ENCODE measurements at places on chromosomes 4 and X.

DNA sequence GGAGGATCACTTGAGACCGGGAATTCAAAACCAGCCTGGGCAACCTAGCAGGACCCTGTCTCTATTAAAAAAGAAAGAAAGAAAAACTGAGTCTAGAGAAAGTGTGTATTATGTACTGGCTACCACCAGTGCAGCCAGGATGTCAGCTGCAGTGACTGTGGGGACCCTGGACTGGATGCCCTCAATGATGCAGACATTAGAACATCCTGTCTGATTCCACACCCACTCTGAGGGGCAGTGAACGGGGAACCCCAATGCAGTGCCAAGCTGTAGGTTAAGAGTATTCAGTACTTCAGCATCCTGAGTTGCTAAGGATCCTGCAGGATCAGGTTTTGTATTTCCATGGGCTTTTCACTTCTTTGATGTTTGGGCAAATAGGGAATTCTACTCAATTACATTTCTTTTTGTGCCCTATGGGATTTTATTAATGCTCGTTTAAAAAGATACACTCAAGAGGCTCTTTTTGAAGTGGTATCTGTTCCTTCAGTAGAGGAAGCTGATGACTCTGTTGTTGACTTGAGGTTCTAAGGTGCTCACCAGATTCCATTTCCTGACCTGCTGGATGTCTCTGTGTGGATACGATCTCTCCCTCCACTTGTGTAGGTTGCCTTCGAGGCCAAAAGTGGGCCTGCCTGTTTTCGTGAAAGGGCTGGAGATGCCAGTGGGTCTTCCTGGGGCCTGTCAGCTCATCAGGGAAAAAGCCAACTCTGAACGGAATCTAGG, 85.9 kb upstream of the CLCN4 start:
- DNase-seq, result no peak

- DNase-seq, result no peak
Observed at GRCh38 chr4:169941141-169941540, 85.1 kb downstream of the MFAP3L start.

DNA sequence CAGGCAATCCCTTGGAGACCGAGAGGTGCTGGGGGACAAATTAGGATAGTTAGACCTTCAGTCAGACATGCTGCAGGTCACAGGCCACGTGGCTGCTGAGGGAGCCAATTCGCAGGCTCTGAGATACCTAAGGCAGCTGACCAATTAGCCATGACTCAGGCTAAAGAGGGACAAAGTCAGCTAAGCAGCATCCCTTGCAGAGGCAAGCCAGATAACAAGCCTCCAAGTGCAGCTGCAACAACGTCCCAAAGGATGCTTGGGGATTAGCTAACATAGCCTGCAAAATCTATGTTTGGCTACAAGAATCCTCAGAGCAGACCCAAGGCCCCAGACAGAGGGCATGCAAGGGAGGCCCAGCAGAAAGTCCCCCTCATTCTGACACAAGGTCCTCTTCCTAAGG, 93.5 kb downstream of the SEL1L3 start:
- DNase-seq, result peak; percentile 43

GRCh38 chr4:98528882-98529281, 129.5 kb downstream of the TSPAN5 start:
- DNase-seq, result no peak

- no peak for DNase-seq
Observed at GRCh38 chrX:12741416-12741815, 49.8 kb upstream of the PRPS2 start.

- no peak for DNase-seq
Observed at GRCh38 chrX:135009057-135009610, 13.2 kb downstream of the RTL8B start.

DNA sequence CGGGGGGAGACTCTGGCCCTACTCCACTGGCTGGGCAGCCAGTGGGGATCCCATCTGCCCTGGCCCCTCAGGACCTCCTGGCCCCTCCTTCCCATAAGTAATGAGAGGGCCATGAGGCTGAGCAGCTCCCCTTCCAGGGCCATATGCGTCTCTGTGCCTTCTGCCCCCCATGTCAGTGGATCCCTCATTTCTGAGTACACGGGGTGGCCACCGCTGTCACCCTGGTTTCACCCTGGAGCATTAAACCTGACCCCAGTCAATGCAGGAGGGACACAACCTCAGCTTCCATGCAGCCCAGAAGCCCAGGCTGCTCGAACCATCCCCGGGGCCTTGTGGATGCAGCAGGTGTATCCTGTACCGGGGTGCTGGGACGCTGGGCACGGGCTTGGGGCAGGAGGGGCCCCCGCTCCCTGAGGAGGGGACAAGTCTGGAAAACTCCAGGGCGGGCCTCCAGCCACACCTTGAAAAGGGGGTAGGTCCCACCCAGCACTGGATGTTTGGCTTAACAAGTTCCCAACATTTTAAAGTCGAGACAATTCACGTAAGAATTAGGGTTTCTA, 24.2 kb downstream of the ATP5ME start:
- DNase-seq, result no peak

GRCh38 chr4:48499551-48500066, 9.6 kb downstream of the ZAR1 start:
- no peak for DNase-seq

GRCh38 chr4:123363729-123364128, 32.9 kb upstream of the SPRY1 start:
- DNase-seq, result no peak

GRCh38 chrX:139762400-139763183, 54.6 kb upstream of the MCF2 start:
- no peak for DNase-seq

- DNase-seq, result no peak
Observed at GRCh38 chrX:27735914-27736313, 71.9 kb upstream of the MAGEB10 start.

- no peak for DNase-seq
Observed at GRCh38 chr4:79623021-79623870, 215.2 kb upstream of the GK2 start.

DNA sequence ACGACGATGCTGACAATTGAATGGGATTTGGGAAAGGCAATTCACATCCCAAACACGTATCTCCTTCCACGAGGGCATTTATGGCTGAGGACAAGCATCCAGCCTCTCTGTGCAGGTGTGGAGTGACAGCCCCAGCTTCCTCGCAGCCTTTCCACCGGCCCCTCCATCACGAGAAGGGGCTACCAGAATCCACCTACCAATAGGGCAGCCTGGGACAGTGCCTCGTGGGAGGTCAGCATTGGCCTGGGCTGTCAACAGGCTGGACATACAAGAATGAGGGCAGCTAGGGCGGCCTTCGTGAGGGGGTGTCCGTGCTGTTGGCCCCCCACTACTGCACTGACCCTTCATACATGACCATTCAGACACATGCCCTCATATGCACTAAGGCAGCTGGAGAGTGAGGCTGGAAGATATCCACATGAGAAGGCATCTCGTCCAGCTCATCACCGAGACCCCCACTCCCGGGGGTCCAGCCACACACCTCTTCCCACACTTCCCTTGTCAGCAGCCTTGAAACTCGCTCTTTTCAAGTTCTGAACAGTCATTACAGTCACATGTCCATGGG, 81.0 kb upstream of the ADRA2C start:
- no peak for DNase-seq

GRCh38 chr4:151658959-151659600, 101.7 kb downstream of the GATB start:
- peak; percentile 82 for DNase-seq

DNA sequence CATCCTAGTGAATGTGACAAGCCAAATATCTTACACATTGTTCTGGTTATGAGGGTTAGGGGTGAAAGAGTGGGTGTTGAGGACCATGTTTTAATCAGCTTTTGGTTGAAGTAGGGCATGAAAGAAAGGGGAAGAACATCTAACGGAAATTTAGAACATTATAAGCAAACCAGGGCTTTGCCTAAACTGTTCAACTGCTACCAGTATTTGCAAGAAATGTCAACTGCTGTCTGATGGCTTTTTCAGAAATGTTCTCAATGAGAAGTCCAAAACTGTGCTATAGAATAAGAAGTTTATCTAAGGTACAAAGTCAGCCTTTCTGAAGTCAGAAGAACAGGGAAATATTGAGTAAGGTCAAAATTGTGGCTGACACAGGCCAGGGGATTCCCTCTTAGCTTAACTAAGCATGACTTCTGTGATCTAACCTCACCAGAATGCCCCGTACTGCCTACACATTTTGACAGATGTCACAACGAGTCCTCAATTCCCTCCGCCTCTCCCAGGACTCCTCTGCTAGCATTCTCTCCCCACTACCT, 67.1 kb downstream of the DTHD1 start:
- DNase-seq, result no peak

GRCh38 chr4:48841045-48841827, 10.3 kb downstream of the OCIAD1 start:
- DNase-seq, result no peak

- peak; percentile 25 for DNase-seq
Observed at GRCh38 chr4:83876047-83876446, 340.1 kb downstream of the GPAT3 start.

DNA sequence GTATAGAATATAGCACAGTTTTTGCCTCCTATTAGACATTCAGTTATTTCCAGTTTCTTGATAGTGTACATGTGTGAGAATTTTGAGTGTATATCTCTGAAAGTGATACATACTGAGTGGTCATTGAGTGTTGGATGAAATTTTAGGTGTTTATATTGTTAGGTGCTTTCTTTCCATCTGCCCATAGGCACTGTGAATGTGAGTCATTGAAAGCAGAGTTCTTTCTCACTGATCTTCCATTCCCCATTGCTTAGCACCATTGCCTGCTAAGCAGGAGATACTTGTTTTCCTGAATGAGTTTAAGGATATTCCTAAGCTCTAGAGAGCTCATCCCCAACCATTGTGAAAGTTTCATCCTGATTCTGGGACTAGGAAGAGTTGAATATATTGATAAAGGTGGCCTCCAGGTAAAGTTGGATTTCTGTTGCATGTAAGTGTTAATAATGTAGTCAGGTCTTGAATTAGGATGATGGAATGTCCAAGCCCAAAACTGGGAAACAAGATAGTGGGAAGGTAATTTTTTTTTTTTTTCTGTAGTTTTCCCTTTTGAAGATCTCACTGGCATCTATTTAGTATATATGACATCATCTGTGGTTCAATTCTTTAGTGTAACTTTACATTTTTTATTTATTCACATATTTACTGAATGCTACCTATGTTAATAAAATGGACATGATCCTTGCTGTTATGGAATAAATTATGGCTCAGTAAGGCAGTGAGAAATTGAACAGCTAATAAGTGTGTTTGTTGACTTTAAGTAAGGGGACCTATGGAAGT, 22.1 kb downstream of the UBE2K start:
- peak; percentile 29 for DNase-seq

DNA sequence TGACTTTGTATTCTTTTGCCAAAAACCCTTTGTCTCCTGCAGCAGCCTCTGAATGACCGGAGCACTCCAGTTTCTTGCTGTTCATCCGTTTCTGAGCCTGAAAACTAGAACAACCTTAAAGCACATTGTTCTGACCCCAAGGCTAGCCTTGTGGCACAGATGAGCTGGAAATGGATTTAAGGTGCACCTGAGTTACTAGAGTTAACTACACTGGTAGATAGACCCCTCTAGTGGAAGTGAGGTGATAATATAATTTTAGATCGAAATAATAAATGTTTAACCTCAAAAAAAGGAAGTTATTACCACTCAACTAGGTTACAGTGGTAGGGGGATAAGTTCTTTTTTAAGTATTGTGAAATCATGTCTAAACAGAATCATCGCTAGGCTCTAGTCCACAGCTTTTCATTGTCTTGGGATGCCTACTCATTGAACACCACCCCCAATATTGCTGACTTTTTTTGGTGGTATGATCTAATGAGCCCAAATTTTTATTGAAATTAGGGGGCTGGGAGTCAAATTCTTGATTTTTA, 2.7 kb downstream of the PLS3 start:
- no peak for DNase-seq

DNA sequence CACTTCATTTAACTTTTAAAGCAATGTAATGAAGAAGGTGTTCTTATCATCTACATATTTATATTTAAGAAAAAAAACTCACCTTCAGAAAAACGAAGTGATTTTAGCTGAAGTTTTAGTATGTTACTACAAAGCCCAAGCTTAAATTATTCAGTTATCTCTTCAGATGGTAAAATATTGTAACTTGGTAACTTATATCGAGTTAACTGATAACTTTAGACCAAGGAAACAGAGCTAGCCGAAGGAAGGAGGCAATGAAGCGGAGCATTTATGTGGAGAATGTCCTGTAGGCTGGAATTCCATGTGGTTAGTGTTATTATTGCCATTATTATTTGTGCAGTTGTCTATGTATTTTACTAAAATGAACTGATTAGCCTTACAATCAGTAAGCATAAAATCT, 1102.1 kb upstream of the LCORL start:
- DNase-seq, result no peak

DNA sequence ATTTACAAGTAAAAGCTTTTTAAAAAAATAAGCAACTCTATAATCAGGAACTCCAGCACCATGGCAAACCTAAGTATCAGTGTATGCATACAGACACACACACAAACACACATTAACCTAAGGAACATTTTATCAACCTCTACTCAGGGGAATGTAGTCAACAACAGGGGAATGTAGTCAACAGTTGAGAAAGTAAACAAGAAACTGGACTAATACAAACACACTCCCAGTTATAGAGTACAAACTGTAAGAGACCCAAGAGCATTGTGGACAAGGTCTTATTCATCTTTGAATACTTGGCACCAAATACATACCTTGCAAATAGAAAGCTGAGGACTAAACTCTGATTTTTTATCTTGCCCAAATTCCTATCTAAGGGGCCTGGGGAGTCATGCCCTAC, 36.2 kb downstream of the PAPSS1 start:
- no peak for DNase-seq

DNA sequence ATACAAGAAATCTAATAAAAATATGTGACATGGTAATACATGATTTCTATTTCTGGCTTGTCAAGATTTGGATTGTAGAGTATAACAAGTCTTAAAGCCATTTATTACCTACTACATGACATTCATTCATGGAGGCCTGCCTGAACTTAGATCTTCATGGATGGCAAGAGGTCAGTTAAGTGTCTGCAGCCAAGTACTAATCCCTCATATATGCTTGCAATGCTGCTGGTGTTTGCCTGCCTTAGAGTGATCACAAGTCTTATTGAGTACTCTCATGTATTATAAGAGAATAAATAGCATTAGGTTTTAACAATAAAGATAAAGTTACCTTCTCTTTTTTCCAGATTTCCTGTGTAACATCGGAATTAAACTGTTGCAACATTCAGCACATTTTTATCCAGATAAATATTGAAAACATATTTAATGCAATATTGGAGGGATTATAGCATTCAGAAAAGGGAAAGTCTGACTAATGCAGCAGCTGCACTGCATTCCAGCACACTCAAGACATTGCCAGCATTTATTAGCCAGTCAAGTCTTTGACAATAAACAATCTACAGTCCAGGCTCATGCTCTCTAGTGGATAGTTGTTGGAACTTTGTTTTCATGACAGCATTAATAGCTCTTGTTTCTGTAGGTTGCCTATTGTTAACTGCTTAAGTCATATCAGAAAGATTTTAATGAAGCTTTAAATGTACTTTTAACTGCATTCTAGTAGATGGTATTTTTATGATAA, 737.1 kb downstream of the FAT4 start:
- DNase-seq, result peak; percentile 55

DNA sequence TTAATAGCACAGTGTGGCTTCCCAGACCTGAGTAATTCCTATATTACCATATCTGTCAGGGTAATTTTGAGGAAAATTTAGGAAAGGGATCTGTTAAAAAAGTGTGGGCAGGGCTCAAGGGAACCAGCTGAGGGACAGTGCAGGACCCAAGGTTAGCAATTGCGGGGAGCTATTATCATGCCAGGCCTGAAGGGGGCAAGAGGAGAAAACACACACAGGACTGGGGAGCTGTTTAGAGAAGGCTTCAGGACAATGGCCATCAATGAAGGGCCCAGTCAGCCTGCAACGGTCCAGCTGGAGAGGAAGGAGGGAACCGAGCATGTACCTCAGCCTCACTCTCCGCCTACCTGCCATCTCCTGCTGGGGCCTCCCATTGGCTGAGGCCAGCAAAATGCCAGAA, 19.0 kb upstream of the NHS start:
- DNase-seq, result no peak
